ENCODE measurements at places on chromosomes 2 and 18.

GRCh38 chr2:96095116-96095636 is 21.2 kb downstream of the ADRA2B start:
- DNase-seq = peak; percentile 45

DNA sequence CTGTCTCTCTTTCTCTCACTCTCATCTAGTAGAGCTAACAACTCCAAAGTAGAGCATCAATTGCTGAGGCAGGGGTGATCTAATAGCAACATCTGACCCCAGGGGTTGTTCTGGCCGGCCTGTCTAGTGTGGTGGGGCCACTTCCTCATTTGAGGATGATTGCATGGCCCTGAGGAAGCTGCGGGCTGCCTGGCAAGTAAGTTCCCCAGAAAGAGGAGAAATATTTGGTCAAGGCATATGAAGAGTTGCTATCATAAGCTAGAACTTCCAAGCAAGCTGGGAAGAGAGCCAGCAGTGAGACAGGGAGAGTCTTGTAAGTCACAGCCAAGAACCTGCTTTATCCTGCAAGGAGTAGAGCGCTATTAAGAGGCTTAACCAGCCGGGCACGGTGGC is 50.8 kb upstream of the TMEM87B start:
- DNase-seq = no peak

- no peak for DNase-seq
Observed at GRCh38 chr18:79402209-79402576, 6.5 kb downstream of the NFATC1 start.

DNA sequence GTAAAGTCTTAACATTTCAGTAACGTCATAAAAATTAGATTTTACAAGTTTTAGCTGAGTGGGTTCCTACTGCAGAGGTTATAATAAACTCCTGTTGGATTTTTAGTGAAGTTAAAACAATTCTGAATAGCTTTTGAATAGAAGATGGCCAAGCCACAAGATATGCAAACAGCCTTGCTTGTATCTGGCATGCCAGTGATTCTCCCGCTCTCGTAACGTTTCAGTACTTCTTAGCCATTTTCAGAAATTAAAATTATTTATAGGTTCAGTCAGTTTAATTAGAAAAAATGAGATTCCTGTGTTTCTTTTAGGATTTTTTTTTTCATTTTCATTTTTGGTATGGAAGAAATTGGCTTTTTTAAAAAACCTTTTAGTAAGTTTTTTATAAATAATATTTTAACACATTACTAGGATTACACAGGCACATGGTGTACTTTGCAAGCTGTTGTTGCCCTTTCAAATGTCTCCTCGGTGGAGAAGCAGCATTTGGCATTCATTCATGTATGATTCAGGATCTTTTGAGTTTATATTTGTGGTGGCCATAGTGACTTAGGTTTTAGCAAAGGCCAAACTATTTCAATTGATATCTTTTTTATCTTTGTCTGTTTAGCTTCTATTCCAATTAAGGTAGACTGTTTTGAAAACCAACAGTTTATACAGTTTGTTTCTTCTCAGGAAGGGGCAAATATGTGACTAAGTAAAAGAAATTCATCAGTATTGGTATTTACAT is 30.6 kb upstream of the RND3 start:
- DNase-seq = no peak

Data from LoVo (cell line).